NCI-H2029 treated with DMSO at 0.1 percent for 48 hours (cell line): ENCODE measurements at places on chromosomes 16 and 17.
A peak's percentile ranks its signal among the peaks of the same experiment; 100 is the strongest.

GRCh38 chr17:63106050-63106449, 140.0 kb downstream of the TANC2 start:
- DNase-seq, result no peak

GRCh38 chr17:55564081-55564480, 52.8 kb upstream of the SMIM36 start:
- DNase-seq, result no peak

- DNase-seq, result no peak
Measured at GRCh38 chr16:35750157-35750689, 2290.8 kb downstream of the TP53TG3F start.

DNA sequence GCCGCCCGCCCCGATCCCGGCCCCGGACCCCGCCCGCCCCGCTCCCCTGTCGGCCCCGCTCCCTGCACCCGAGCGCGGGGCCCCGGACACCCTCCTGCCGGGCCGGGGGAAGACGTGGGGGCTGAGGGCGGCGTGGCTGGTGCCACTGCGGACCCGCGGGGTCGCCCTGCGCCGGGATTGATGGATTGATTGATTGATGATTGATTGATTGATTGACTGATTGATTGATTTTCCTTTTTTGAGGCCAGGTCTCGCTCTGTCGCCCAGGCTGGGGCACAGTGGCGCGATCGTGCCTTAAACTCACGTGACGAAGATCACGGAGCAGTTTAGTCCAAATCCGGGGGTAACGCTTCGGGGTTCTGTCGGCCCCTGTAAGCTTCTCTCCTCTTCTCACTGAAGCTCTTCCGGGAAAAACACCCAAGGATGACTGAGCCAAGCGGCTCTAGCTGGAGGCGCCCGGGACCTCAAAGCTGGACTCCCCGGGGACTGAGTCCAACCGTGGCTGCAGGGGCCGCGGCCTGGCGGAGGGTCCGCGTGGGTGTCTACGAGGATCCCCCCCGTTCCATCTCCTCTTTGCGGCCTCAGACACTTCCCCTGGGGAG, 40.2 kb upstream of the BHLHA9 start:
- no peak for DNase-seq

- no peak for DNase-seq
Measured at GRCh38 chr16:11676799-11677198, 8.5 kb downstream of the SNN start.

- no peak for DNase-seq
Measured at GRCh38 chr17:38741921-38742410, 6.2 kb downstream of the PCGF2 start.

DNA sequence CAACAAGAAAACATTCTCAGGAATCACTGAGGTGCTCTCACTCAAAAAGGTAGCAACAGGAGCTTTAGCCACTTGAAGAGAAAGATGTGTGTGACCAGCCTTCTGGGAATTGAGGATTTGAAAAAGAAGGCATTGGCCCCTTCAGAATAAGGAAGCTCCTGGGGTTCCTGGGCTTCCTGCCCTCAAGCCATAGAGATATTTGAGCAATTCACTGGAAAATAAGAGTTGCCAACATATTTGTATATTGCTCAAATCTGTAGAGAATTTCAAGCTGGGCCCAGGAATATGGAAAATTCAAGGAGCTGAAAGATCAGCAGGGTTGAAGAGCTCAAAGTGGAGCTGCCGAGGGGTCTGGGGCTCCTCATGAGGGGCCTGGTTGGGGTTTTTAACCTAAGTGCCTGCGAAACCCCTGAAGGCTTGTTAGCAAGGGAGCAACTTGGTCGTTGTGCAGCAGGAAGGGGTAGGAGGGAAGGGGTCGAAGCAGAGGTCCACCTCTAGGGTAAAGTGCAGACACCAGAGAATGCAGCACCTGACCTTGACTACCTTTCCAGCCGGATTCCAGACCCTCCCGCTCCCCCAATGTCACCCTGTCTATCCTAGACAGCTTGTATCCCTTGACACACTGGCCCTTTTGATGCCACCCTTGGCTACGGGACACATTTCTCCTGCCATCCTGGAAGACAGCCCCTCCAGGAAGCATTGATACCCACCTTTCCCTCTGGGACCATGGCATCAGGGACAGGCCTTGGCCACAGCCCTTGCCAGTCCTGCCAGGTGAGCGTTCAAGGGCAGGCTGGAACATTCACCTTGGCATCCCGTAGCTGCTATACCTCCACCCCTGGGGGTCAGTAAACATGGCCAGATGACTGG, 67.6 kb upstream of the SREBF1 start:
- DNase-seq, result no peak

DNA sequence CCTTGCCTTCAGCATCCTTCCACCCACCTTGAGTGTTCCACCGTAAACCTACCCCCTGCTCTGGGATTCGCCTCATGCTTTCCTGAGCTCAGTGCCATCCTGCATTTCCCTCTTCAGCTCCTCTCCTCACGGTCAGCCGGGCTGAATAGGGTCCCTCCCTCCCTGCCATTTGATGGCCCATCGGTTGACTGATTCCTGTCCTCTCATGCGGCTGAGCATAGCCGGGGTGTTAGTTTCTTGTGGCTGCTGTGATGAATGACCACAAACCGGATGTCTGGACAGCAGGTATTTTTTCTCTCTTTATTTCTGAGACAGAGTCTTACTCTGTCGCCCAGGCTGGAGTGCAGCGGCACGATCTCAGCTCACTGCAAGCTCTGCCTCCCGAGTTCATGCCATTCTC, 44.1 kb upstream of the MGAT5B start:
- no peak for DNase-seq

DNA sequence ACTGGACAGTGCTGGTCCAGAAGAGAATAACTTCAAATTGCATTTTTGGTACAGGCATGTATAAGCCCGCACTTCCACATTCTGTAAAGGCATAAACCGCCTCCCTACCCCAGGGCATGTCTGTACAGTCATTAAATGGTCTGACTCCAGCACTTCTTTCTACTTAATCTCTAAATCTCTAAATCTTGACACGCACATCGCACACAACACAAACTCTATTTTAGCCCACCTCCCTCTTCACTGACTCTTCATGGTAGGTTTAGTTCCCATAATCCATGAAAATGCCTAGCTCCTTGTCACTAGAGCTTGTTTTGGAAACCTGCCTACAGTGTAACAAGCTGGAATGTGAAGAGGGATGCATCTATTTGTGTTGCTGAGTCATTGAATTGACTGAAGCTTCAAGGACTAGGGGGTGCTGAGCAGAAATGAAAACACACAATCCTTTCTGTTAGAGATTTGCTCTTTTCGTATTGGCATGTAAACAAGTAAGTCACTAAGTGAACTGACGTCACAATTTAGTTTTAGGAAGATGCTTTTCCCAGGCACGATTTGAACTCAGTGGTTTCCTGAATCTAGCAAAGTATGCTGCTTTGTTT, 1.6 kb upstream of the DUSP14 start:
- DNase-seq, result peak; percentile 91

DNA sequence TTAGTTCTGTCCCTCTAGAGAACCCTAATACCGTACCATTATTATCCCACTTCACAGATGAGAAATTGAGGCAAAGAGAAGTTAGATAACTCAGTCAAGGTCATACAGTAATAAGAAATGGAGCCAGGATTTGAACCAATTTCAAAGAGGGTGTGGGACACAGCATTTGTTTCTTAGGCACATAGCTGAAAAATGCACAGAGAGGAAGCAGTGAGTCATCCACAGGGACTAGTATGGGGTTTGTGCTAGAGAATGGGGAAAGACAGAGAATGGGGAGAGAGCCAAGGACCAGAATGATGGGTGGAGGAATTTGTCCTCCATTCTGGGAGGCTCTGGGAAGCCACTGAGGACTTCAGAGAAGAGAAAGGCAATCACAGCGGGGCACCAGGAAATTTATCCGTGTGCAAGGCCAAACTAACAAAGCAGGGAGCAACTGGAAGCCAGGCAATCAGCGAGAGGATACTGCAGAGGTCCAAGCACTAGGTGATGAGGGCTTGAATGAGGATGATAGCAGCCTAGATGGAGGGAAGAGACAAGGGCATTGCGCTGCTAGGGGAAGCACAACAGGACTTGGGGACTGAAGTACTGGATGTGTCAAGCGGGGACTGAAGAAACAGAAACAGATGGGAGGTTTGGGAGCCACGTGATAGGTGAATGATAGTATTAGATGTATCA, 78.1 kb upstream of the ZFHX3 start:
- no peak for DNase-seq

DNA sequence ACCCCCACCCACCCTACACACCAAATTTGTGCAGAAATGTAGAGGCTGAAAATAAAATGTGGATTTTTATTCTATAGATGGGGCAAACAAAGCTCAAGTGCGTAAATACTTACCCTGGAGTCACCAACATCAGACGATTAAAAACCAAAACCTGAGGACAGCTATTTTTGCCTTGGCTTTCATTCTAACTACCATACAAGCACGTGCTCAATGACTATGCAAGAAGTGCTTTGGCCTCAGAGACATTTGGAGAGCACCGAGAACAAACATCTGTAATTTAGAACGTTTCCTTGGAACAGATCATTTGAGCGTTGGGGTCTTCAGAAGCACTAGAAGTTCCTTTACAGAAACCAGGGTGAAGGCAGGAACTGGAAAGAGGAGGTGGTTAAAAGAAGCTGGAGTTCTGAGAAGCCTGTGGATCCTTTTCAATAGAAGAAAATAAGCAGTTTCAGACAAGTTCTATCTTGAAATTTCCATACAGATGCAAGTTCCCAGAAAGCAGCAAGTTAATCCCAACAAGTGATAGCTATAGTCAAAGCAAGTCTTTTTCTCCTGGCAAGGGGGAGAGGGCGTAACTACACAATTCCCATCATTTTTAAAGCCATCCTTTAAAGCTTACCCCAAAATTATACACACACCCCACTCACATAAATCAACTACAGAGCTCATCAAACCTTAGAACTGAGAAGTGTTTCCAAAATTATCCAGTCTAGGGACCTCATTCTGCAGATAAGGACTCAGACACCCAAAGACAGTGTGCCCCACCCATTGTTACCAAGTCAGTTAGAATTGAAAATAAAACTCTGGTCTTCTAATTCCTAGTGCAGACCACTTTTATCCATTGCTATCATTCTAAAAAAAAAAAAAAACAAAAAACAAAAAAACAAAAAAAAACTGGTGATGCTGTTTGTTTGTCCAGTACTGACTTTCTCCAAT, 29.6 kb upstream of the CDRT4 start:
- DNase-seq, result no peak

- no peak for DNase-seq
Measured at GRCh38 chr16:10069374-10069773, 112.9 kb downstream of the GRIN2A start.

DNA sequence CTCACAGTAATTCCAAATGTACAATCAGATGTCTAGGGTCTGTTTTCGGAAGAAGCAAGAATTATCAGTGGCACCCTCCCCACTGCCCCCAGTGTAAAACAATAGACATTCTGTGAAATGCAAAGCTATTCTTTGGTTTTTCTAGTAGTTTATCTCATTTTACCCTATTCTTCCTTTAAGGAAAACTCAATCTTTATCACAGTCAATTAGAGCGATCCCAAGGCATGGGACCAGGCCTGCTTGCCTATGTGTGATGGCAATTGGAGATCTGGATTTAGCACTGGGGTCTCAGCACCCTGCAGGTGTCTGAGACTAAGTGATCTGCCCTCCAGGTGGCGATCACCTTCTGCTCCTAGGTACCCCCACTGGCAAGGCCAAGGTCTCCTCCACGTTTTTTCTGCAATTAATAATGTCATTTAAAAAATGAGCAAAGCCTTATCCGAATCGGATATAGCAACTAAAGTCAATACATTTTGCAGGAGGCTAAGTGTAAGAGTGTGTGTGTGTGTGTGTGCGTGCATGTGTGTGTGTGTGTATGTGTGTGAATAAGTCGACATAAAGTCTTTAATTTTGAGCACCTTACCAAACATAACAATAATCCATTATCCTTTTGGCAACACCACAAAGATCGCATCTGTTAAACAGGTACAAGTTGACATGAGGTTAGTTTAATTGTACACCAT, 59.7 kb downstream of the HLF start:
- DNase-seq, result no peak

GRCh38 chr16:84985079-84986065, 26.0 kb downstream of the ZDHHC7 start:
- no peak for DNase-seq

- DNase-seq, result no peak
Measured at GRCh38 chr17:44548376-44549230, 8.7 kb upstream of the FZD2 start.

- no peak for DNase-seq
Measured at GRCh38 chr16:15942931-15943690, 6.3 kb upstream of the ABCC1 start.

DNA sequence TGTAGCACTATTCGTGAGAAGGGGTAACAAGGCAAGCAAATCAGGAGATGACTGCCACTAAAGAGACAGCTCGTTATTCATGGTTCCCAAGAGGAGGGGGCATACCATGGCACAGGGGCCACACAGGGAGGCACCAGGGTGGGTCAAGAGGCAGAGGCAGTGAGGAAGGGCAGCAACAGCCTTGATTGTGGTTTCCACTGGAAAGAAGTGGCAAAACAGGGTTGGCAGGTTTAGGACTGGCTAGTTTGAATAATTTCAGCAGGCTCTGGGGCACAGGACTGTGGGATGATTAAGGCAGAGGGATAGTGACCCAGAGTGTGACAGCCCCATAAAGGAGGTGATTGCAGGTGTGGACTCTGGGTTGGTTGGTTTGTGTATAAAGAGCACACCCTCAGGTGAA, 188.9 kb downstream of the CBLN1 start:
- no peak for DNase-seq

GRCh38 chr17:78412403-78412802, 34.0 kb downstream of the PGS1 start:
- DNase-seq, result no peak

- no peak for DNase-seq
Measured at GRCh38 chr16:20401066-20401465, 3.5 kb downstream of the PDILT start.

DNA sequence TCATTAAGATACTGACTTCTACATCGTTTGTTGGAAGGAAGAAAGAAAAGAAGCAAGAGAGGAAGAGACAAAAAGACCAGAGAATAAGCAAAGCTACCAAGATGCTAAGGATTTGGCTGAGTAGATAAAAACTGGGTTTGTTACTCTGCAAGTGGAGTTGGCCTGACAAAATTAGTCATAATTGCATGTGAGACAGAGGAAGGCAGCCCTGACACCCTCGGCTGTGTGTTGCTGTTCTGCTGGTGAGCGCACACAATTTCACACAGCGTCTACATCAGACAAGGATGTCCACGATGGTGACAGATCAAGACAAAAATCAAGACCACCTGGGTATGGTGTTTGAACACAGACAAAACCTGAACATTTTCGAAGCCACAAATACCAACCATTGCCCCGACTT, 75.4 kb upstream of the FA2H start:
- DNase-seq, result no peak
